ENCODE measurements at places on chromosomes 4 and X.

DNA sequence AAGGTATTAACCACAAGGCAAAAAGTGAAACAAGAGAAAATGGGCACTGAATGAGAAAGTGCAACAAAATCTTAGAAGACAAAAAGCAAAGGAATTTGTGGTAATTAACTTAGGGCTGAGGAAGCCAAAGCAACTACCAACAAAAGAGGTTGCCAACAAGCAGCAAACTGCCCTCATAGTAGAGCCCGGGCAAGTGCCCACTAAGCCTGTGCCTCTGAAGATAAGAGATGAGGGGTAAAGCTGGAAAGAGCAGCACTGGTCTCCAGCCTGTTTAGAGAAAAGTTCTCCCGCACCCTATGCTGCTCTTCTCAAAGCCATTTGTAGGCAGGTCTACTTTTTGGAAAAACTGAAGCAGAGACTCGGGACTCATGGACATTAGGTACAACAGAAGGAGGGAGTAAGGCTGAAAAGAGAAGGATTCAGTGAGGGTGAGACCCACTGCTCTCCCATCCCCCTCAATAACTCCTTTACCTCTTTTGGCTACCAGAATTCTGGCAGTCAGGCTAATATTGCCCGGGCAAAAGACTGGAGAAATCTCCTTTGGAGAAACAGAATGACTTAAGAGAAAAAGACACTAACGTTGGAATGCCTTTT, 29.6 kb upstream of the KCNE5 start:
- no peak for DNase-seq

GRCh38 chr4:177574446-177574845, 132.2 kb upstream of the AGA start:
- DNase-seq = no peak

DNA sequence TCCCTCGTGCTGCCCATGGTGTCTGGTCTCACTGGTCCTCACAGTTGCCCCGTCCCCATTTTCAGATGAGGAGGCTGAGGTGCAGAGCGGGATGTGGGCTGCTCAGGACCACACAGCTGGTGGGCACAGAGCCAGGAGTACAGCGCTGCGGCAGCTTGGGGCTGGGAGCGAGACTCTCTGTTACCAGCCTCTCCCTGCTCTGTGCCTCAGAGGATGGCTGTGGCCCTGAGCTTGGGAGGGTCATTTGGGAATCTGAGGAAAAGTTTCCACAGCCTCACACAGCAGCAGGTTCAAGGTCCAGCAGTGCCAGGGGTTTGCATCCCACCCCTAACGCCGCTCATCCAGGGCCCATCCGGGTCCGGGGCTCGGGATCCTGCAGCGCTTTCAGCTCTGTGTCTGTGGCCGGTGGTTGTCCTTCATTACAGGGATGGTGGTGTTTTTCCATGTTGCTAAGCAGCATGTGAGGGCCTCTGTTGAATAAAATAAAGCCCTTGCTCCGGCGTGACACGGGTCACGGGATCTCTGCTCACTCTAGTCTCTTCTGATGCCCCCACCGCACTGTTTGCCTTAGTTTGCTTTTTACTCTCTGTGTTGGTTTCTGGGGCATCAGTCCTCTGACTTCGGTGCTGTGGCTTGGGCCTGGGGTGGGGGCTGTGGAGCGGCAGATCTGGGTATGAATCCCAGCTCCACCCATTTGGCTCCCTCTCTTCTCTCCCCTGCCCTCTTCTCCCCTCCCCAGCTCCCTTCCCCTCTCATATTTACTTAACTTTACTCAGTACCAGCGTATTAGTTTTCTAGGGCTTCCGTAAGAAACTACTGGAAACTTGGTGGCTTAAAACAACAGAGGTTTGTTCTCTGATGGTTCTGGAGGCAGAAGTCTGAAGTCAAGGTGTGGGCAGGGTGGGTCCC, 6.5 kb downstream of the WFS1 start:
- no peak for DNase-seq

DNA sequence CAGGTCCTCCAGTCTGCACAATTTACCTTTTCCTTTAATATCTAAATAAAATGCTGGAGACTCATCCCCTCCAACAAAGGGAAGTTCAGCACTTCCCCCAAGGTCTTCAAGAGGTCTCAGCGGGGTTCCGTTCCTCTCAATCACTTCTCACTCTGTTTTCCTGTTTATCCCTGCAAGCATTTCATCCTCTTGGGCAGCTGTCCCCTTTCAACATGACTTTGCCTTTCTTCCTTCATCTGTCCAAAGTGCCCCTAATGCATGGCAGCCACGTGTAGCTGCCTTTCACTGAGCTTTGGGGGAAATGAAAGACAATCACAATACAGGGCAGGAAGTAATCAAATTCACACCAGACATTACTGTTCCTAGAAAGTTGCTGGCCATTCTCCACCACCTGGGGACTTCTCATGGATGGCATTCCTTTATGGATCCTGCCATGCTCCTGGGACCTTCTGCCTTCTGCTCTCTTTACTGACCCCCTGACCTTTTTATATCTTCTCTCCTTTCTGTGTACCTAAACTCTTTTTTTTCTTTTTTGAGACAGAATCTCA, 79.7 kb upstream of the USP9X start:
- no peak for DNase-seq

GRCh38 chr4:107709916-107710315, 10.1 kb downstream of the PAPSS1 start:
- no peak for DNase-seq

DNA sequence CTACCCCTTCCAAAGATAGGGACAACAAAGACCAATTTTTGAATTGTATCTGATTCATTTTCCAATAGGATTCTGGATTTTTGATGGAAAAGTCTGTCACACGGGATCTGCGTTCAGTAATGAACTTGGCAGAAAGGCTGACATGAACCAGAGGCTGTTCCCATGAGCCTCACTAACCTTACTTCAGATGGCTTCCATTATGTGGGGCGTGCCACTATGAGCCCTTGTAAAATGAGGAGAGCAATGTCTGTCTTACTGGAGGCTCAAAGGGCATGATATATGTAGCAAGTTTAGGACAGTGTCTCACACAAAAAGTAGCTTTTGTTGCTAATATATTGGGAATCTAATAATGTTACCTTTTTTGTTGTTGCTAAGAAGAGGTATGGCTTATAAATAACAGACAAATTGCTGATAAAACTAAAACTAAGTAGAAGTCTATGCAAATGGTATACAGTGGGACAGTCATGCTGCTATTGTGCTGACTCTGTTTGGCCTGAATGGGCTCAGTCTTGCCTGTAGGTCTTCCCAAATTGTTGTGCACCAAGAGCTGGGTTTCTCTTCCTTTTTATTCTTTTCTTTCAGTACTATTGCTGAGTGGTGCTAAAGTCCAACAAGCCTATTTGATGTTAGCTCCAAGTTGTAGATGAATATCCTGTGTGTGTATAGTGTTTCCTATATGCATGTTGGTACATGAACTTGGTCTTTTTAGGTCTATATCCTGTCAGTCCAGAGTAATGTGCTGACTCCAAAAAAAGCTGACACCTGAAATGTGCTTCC, 132.1 kb downstream of the SPRY1 start:
- DNase-seq = no peak

DNA sequence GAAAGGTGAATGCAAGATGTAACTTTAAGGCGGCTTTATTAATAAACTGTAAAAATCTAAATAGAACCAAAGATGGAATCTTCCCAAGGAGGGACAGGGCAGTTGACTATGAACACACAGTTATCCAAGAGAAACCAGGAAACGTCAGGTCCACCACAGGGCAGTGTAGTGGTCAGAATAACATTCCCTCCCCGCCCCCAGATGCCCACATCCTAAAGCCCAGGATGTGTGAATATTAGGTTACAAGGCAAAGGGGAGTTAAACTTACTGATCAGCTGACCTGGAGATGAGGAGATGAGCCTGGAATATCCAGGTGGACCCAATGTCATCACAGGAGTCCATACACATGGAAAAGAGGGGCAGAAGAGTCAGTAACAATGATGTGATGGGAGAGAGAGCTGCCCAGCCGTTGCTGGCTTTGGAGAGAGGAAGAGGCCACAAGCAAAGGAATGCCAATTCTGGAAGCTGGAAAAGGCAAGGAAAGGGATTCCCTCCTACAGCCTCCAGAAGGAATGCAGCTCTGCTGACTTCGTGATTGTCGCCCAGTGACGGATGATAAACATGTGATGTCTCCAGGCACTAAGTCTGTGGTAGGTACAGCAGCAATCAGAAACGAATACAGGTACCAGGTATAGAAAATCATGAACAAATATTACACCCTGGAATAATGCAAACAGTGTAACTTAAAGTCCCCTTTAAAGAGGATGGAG, 5.2 kb downstream of the SH3KBP1 start:
- no peak for DNase-seq

Measured in activated B cell treated with CpG ODN at 0.5 μM for 24 hours (primary cell).